ENCODE measurements at places on chromosomes 6 and 20.

GRCh38 chr6:88141561-88142296, 24.4 kb downstream of the CNR1 start:
- peak; percentile 62 for ATAC-seq

DNA sequence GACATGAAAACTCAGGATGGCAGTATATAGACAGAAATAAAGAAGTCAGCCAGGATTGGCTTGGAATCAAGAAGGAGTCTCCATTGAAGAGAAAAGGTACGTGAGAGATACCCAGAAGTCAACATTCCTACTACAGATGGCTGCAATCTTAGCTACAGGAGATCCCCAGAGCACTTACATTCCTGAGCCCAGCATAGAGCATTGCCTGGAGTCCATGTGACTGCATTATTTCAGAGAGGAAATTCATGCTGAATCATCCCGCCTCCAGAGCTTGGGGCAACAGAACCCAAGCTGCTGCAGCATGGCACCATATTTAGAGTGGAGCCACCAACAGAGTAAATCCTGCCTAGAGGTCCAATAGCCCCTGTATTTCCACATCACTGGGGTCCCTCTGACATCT, 125.0 kb upstream of the GRIK2 start:
- no peak for ATAC-seq

GRCh38 chr6:129736105-129736504, 26.1 kb upstream of the ARHGAP18 start:
- ATAC-seq: no peak

DNA sequence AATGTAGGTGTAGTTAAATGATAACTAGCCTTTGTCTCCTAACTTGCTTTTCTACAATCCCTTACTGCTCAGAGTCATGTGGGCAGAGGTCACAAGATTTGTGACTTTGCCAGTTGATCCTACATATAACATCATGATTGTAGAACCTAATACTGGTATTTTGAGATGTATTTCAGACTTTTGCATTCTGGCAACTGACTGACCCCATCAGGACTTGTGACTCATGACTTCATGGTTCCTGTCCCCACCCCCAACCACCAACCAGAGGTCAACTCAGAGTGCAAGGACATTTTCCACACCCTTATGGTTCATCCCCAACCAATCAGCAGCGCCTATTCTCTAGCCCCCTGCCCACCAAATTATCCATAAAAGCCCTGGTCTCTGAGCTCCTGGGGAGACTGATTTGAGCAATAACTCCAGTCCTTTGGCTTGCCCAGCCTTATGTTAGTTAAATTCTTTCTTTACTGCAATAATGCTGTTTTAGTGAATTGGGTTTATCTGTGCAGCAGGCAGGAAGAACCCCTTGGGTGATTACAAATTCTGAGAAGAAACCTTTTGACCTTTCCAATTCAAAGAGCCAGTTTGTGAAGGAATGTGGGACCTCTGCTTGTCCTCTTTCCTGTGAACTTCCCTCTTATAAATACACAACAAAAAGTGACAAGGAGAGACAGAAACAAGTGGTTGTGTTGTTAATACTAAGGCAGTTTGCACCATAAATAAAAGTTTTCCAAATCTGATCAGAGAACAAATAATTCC, 588.7 kb downstream of the UTRN start:
- ATAC-seq: no peak

GRCh38 chr6:107458672-107459282, 587 bp downstream of the PDSS2 start:
- peak; percentile 6 for ATAC-seq

DNA sequence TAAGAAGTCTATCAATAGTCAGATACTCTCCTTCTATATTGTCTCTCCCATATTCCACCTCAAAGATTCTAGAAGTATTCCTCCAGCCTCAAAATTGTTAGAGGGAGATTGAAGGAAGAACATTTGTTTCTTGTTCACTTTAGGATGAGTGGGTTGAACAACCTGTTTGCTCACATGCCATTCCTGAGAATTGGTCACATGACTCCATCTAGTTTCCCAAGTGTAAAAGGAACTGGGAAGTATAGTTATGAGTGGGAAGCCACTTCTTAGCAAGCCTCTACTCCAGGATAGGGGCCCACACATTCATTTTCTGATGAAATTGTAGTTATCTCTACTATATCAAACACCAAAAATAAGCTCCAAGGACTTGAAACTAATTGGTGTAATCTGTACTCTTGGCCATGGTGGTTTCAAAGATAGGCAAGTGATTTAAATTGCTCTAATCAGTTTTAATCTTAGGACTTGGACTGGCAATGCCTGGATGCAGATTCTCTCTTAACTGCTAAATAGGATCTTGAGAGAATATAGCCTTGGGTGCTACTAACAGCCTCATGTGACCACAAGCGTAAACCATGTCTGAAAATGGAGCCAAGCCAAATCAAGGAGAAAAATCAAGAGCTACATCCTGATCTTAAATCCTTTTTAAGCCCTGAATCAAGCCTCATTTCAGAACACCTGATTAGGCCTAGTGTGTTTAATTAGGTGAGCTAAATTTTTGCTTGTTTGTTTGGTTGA, 758.7 kb upstream of the MAN1A1 start:
- ATAC-seq: no peak

GRCh38 chr20:12721636-12722035, 287.1 kb upstream of the SPTLC3 start:
- ATAC-seq: no peak

- no peak for ATAC-seq
Measured at GRCh38 chr20:44900231-44900854, 9.5 kb upstream of the PABPC1L start.

- ATAC-seq: no peak
Measured at GRCh38 chr6:19303383-19303782, 533.8 kb upstream of the ID4 start.

DNA sequence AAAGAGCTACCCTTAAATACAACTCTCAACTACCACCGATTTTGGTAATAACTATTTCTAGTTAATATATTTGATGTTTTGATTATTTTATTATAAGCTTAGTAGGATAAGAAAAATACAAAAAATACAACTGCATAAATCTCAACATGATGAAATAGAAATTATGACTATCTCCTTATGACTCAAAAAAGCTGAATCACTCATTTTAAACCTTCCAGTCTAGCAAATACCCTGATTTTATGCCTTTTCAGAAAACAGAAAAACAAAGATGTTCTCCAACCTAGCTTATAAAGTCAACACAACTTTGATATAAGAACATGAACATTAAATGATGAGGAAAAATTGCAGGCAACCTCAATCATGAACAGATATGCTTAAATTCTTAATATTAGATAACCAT, 40.2 kb upstream of the DSE start:
- no peak for ATAC-seq

GRCh38 chr6:4350567-4351519, 215.5 kb upstream of the ECI2 start:
- no peak for ATAC-seq

- no peak for ATAC-seq
Measured at GRCh38 chr6:118952683-118953082, 17.7 kb upstream of the MCM9 start.

DNA sequence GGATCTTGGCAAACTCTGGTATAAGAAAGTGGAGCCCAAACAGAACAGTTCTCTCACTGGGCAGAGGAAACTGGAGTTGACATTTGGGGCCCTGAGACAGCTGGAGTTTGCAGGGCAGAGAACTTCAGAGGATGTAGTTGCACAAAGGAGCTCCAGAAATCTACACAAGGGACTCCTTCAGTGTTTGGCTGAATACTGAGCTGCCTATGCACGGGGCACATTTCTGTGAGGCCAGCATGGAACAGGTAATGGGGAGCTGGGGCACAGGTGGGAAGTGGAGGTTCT, 169.3 kb downstream of the ANKRD60 start:
- no peak for ATAC-seq

DNA sequence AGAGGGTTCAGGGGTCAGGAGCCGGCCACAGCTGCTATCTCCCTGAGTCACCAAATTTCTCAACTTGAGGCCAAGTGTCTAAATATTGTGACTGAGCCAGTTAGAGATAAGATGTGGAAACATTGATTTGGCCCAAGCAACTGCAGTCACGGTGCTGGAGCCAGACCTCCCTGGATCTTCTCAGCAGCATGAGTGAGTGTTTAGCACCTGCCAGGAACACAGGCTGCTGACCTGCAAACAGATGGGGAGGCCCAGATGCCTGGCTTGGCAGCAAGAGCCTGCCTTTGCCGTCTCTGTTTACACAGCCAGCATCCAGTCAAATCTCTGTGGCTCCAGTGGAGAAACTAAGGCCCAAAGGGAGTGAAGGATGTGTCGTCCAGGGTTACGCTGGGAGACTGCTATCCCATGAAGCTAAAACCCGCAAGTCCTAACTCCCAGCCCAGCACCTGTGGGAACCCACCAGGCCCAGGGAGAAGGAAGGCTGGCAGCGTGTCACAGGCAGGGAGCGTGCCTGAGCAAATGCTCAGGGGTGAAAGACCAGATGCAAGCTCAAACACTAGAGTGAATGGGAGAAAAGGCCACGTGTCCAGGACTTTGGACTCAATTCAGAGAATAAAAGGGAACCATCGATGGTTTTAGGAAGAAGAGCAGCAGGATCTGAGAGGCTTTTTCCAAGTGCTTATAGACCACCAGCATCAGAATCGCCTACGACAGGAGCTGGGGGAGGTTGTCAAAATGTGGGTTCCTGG, 15.9 kb upstream of the PTGIS start:
- no peak for ATAC-seq

GRCh38 chr6:7812623-7813022, 86.7 kb downstream of the BMP6 start:
- ATAC-seq: no peak

DNA sequence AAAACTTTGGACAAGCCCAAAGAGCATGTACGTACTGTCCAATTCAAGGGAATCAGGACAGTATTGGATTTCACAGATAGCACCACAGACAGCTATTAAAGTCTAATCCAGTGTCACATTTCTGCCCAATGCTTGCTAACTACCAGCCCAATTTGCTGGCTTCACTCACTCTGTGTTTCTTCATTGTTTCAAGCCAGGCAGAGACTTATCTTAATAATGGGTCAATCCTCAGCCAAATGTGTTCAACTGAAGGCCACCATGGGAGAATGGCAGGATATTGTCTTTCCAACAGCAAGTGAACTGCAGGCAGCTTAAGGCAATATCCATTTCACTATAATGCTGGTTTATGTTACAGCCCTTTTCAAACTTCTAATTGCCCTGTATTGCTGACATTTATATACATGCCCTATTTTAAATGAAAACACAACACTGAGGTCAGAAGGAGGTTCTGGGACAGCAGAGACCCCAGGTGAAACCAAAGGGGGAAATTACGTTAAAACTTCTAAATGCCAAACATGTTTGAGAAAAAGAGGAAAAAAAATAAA, 142.1 kb upstream of the RSPO3 start:
- no peak for ATAC-seq

DNA sequence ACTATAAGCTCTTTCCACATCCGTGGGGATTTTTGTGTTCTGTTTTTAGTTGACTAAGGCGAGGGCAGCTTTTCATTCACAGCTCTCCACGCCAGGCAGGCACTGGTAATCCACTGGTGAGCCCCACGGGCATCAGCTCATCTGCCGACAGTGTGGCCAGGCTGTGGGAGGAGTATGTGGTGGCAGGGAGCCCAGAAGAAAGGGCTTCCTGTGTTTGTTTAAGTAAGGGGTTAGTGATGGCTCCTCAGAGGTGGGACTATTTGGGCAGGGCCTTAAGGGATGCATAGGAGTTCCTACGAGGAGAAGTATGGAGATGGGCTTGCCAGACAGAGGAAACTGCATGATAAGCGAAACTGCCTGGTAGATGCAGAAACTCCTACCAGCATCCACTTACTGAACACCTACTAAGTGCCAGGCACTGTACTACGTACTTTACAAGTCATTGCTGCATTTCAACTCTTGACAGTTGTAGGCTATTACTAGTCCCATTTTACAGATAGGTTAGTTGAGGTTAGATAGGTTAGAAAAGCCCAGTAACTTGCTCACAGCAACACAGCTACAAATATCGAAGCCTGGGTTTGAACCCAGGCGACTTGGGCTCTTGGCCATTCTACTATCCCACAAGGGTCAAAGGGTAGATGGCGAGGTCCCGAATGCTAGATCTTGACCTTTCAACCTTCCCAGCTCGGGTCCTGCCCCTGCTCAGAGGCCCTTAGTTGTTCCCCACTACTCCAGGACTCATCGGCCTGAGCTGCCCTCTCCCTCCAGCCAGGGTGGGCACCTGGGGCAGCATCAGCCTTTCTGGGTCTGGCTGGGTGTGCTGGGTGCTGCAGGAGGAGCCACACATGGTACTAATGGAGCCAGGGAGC, 55.1 kb downstream of the CEBPB start:
- no peak for ATAC-seq

- ATAC-seq: no peak
Measured at GRCh38 chr20:48621376-48622078, 206.3 kb downstream of the PREX1 start.

GRCh38 chr6:166529586-166529985, 56.9 kb downstream of the RAMACL start:
- ATAC-seq: no peak

- no peak for ATAC-seq
Measured at GRCh38 chr20:46330072-46330763, 21.9 kb upstream of the CDH22 start.

GRCh38 chr20:44093249-44093582, 93.8 kb downstream of the JPH2 start:
- ATAC-seq: no peak

DNA sequence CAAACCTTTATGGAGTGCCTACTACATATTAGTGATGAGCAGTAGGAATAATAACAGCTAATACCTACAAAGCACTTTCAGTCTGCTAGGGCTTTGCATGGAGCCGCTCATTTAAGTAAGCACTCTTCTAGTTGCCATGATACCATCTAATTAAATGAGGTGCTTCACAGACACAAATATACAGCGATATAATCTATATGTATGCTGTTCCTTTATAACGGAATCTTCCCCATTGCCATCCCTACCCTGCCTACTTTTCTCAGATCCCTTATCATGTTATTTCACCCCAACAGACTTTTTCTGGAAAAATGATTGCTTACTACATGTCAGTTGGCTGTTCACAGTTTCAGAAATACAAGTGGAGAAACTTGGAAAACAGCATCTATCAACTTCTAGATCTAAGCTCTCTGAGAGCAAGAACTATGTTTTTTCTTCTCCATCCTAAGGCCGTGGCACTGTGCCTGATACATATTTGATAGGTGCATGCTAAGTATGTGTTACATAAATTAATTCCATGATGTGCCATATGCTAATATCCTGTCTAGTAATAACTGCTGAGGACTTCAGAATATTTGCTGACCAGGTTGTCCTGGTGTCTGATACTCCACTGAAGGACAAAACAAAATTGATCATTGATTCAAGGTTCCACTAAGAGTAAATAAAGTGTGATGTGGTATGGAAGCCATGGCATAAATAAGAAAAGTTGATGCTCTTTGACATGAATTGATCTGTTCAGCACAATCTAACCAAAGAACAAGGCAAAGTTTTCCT, 124.6 kb downstream of the GMPR start:
- no peak for ATAC-seq

- ATAC-seq: no peak
Measured at GRCh38 chr6:10534419-10534762, 13.2 kb downstream of the GCNT2 start.

- ATAC-seq: no peak
Measured at GRCh38 chr20:10249048-10249770, 30.6 kb downstream of the SNAP25 start.

DNA sequence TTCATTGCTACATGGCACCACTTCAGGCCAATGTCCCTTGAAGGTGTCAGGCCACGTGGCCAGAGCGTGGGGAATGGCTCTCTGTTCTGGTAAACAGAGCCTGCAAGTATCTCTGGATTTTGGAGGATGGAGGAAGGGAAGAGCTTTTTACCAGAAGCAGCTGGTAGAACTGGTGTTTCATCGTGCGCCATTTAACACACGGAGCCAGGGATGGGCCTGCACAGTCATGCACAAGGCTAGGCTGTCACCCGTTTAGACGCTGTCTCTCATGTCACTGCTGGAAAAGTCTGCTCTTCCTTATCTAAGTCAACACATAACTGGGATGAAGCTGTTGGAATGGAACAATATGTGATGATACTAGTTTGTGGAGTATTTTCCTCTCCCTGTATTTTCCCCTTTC, 123.9 kb downstream of the IBTK start:
- no peak for ATAC-seq
